ENCODE measurements at places on chromosomes 12 and 14.

DNA sequence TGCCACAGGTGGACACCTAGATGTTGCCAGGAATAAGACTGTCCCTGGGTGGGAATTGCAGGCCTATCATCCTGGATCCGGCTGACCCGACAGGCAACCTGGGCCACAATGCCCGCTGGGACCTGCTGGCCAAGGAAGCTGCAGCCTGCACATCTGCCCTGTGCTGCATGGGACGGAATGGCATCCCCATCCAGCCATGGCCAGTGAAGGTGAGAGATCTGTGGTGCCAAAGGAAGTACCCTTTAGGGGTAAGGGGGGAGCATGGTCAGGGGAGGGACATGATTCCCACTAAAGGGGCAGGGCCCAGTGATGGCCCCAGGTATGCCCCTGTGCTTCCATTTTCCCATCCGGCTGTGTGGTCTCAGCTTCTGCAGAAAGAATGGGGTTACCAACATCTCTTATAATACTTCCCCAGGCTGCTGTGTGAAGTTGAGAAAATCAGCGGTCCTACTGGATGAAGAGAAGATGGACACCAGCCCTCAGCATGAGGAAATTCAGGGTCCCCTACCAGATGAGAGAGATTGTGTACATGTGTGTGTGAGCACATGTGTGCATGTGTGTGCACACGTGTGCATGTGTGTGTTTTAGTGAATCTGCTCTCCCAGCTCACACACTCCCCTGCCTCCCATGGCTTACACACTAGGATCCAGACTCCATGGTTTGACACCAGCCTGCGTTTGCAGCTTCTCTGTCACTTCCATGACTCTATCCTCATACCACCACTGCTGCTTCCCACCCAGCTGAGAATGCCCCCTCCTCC, 8.6 kb upstream of the OAS2 start:
- DNase-seq = no peak

GRCh38 chr12:65074932-65075331, 46.2 kb downstream of the WIF1 start:
- no peak for DNase-seq

- no peak for DNase-seq
Measured at GRCh38 chr12:129064209-129064855, 211.1 kb downstream of the GLT1D1 start.

DNA sequence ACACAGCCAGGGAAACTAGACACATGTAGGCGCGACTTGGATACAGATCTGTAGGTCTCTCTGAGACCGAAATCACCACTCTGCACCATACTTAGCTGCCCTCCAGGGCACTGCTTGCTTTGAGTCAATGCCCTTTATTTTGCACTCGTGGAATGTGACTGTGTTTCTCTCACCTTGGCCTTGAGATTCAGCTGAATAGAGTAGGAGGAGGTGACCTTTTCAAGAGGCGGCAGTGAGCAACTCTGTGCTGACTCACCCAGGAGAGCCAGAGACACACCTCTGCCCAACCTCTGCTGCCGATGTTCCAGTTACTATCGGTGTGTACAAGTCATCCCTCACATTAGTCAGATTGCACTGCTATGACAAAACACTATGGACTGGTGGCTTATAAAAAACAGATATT, 583.4 kb downstream of the VRK1 start:
- DNase-seq = no peak

Data from fibroblast of the conjunctiva (primary cell).